Upper lobe of left lung (tissue), 6 donors: ENCODE measurements at places on chromosomes 5 and 9. TPM values are rescaled to one million over a fixed set of nuclear protein-coding genes. Genes with fewer than 3 reads are reported as not detected.
A peak's percentile ranks its signal among the peaks of the same experiment; 100 is the strongest.

Gene HMGXB3
- 46.0 TPM for total RNA-seq

Gene SPTAN1
- total RNA-seq, result 254 TPM

Gene FBN2
- 1.7 TPM for total RNA-seq

Gene DTWD2
- 7.9 TPM for total RNA-seq

DNA sequence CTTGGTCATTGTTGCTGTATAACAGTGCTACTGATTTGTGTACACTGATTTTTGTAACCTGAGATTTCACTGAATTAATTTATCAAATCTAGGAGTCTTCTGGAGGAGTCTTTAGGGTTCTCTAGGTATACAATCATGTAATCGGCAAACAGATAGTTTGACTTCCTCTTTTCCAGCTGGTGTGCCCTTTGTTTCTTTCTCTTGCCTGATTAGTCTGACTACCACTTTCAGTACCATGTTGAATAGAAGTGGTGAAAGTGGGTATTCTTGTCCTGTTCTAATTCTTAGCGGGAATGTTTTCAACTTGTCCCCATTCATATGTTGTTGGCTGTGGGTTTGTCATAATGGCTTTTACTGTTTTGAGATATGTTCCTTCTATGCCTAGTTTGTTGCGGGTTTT lies 24.7 kb upstream of the RANBP6 start:
- no peak overlapping the region for H3K4me3 ChIP-seq
- H3K27me3 ChIP-seq, result no peaks in the 10 kb centered on the region
- DNase-seq, result no peak
- H3K27ac ChIP-seq, result no peak overlapping the region

- peak overlapping the region; percentile 97 for H3K27ac ChIP-seq
- no peaks in the 10 kb centered on the region for H3K36me3 ChIP-seq
- H3K27me3 ChIP-seq, result no peaks in the 10 kb centered on the region
- peak overlapping the region; percentile 64 for H3K4me3 ChIP-seq
- H3K4me1 ChIP-seq, result peaks cover 74% of the 10 kb centered on the region
- DNase-seq, result no peak
These were observed 29.3 kb downstream of the PCDH1 start for GRCh38 chr5:141848744-141849414.

GRCh38 chr5:164244-164643 lies 27.1 kb upstream of the LRRC14B start:
- DNase-seq, result no peak
- no peaks in the 10 kb centered on the region for H3K36me3 ChIP-seq
- no peaks in the 10 kb centered on the region for H3K4me1 ChIP-seq
- H3K4me3 ChIP-seq, result no peak overlapping the region
- no peak overlapping the region for H3K27ac ChIP-seq

- H3K4me1 ChIP-seq, result no peaks in the 10 kb centered on the region
- no peak for DNase-seq
- no peaks in the 10 kb centered on the region for H3K27me3 ChIP-seq
These were observed 315.9 kb downstream of the KDM4C start for GRCh38 chr9:7073706-7074105.

- no peaks in the 10 kb centered on the region for H3K4me1 ChIP-seq
- H3K27ac ChIP-seq, result no peak overlapping the region
- no peaks in the 10 kb centered on the region for H3K27me3 ChIP-seq
- DNase-seq, result no peak
These were observed 229.1 kb downstream of the MTRR start for GRCh38 chr5:8098081-8098480.
